ENCODE measurements at places on chromosomes 11 and 22.

- no peak for DNase-seq
These were observed 16.8 kb downstream of the PPIL2 start for GRCh38 chr22:21682385-21683175.

DNA sequence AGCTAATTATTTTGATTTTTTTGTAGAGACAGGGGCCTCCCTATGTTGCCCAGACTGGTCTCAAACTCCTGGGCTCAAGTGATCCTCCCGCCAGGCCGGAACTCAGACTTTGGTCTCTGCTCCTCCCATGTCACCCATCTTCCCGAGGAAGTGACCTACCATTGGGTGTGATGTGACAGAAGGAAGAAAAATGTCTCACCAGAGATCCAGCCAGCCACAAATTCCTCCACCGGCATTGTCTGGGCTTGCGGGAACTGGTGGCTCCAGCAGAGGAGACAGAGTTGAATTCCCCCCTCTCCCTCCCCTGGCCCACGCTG is 772 bp downstream of the SLC25A45 start:
- DNase-seq: no peak

- no peak for DNase-seq
These were observed 6.2 kb upstream of the FBLN1 start for GRCh38 chr22:45496451-45496941.

DNA sequence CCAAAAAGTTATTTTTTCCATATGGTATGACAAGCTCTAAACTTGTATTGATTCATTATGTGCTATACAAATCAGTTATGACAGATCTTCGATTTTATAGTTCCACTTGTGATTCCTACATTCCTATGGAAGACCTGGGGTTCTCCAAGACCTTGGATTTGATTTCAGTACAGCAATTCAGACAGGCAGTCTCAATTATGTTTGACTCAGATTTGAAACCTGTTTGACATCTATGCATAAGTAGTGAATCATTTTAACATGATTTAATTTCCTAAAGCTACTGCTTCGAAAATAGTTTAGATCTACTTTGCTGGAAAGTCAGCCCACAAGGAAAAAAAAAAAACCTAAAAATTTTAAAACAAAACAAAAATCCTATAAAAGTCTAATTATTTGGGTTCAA is 820.4 kb downstream of the LUZP2 start:
- DNase-seq: no peak

- DNase-seq: no peak
These were observed 48.7 kb downstream of the C22orf31 start for GRCh38 chr22:29012952-29013351.

DNA sequence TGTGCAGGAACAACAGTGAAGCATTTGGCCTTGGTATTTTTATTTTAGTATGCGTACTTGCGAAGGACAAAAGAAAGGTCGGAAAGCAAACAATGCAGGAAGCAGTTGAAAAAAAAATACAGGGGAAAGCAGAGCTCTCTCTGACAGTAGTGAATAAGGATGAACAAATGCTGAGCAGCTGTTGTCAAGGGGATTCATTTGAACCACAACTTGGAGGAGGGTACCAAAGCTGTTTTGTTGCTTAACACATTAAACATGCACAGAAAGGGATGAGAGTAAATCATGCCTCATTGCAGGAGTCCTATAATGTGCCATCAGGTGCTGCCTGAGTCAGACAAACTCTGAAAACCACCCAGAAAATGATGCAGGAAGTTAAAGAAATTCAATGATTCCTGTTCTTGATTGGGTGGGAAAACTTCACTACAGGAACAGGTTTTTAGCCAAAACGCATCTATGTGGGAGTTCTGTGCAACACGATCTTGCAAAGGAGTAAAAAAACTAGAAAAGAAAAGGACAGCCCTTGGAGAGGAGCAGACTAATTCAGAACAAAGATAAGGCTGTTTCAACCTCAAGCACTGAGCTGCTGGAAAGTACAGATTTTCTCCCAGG is 2113.5 kb downstream of the LRRC4C start:
- no peak for DNase-seq

DNA sequence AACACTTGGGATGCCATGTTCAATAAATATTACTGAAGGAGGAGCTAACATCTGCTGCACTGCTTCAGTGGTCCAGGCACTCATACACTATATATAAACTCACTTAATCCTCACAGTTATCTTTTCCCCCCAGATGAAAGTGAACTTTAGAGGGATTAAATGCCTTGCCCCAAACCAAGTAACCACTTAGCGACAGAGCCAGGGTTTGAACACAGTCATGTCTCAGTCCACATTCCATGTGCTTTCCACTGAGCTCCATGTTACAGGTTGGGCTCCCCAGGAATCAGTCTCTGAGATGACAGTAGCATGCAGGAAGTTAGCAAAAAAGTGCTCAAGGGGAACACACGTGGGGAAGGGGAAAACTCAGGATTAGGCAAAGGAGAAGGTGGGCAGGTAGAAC is 59.3 kb downstream of the ENDOD1 start:
- no peak for DNase-seq

DNA sequence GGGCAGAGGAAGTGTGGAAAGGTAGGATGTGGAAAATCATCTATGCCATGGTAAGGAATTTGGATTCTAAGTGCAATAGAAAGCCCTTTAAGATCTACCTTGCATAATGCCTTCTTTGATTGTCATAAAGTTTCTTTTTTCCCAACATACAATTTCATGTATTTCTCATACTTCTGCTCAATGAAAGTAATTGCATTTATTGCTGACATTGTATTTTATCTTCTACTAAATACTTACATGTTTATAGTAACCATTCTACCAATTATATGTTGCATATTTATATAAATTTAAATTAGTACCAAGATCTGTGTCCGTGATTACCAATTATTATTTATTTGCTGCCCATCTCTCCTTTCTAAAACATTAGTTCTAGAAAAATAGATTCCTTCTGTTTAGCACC is 114.8 kb downstream of the CNTN5 start:
- DNase-seq: no peak

DNA sequence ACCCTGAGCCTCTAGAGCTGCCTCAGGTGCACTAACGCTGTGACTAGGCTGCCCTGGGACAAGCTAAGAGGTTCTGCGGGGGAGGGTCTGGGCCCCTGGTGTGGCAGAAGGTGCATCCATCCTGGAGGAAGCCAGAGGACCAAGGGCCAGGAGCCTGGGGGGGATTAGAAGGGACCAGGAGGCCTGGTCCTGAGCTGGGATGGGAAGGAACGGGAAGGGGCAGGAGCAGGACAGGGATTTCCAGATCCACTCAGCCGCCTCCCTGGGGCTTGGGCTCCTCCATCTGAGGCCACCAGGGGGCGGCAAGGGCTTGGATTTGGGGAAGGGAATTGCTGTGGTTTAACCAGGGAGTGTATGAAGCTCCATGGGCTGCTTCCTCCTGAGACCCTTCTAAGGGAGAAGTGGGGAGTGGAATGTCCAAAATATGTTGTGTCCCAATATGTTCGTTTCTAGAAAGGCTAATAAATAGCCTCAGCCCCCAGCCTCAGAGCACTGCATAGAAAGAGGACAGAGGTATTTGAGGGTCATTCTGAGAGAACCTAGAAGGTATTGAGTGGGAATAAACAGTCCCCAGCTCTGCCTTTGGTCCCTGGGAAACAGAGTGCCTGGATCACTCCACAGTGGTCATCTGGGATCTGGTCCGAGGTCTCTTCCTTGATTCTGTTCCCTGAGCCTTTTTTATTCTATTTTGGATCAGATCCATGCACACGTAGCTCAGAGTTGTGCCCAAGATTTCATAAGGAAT is 17.4 kb upstream of the PRAME start:
- DNase-seq: no peak

GRCh38 chr11:66341502-66342126 is 3.3 kb downstream of the BRMS1 start:
- no peak for DNase-seq

DNA sequence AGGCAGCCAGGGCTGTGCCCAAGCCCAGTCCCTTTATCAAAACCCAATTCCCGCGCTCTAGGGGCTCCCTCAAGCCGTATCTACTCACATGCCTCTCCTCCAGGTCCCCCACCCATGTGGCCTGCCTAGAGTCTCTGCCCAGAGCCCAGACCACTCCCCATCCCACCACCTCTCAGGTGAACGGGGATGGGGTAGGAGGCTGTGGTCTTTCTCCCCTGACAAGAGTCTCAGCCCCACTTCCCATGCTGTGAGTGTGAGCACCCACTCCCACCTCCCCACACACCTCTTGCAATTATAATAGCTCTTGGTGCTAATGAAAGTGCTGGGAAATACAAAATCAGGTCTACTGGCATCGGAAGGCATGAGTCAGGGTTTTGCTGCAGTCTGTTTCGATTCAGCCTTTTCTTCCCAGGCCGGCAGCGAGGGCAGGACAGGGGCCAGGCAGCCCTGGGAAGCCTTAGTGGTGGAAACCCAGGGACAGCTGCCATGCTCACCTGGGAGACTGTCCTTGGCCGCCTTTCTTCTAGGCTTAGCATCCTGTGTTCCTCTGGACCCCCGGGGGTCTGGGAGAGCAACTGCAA is 16.7 kb upstream of the TMPRSS4 start:
- DNase-seq: no peak

- DNase-seq: no peak
These were observed 9.8 kb downstream of the CYP2R1 start for GRCh38 chr11:14882196-14882595.

- DNase-seq: no peak
These were observed 55.8 kb upstream of the CEP295 start for GRCh38 chr11:93605642-93606041.

GRCh38 chr11:120688163-120688562 is 176.6 kb downstream of the GRIK4 start:
- DNase-seq: no peak

GRCh38 chr11:124109377-124109776 is 5.9 kb upstream of the VWA5A start:
- no peak for DNase-seq

- DNase-seq: no peak
These were observed 183.2 kb upstream of the SESN3 start for GRCh38 chr11:95414217-95414616.

DNA sequence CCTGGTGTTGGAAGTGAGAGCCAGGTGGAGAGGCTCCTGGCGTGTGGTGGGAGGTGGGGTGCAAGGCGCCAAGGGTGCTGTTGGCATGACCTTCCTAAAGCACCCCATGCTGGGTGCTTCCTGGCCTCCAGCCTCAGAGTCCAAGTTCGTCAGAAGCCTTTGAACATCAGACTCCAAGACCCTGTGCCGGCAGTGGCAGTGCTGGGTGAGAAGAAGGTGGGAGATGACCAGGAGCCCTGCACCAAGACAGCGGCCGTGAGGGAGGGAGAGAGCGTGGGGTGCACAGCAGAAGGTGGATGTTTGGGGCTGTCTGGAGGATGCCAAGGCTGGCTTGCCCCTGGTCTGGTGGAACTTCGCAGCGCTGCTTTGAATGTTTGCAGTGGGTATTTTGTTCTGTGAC is 29.7 kb upstream of the PARVB start:
- DNase-seq: no peak

GRCh38 chr11:10498426-10499250 is 42.3 kb downstream of the RNF141 start:
- DNase-seq: no peak

- no peak for DNase-seq
These were observed 70.2 kb downstream of the DBX1 start for GRCh38 chr11:20089796-20090653.

GRCh38 chr11:45209000-45209879 is 62.8 kb downstream of the PRDM11 start:
- no peak for DNase-seq

DNA sequence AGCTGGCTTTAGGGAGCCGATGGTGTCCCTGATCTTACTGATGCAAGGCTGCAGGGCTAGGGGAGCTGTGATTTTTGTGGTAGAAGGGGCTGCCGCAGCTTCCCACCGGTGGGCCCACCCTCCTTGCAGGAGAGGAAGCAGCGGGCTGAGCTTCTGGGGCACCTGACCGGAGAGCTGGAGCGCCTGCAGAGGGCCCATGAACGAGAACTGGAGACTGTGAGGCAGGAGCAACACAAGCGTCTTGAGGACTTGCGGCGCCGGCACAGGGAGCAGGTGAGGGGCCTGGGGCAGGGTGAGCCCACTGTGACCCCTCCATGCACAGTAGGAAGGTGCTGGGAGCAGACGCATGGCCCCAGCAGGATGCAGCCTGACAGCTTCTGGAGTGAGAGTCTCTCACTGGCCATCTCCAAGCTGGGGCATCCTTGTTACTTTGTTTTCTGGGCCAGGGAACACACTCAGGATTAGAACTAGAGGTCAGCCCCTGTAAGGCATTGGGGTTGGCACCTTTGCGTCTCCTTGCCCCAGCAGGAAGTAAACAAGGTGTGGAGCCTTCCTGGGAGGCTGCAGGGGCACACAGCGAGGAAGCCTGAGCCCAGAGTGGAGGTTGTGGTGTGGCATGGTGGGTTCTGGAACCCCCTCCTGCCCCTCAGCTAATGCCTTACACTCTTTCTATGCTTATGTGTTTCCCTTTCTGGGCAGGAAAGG is 66.7 kb downstream of the CEP164 start:
- no peak for DNase-seq

- no peak for DNase-seq
These were observed 64.9 kb upstream of the PAX6 start for GRCh38 chr11:31875866-31876560.

GRCh38 chr22:39994041-39994565 is 651 bp upstream of the FAM83F start:
- peak; percentile 24 for DNase-seq

DNA sequence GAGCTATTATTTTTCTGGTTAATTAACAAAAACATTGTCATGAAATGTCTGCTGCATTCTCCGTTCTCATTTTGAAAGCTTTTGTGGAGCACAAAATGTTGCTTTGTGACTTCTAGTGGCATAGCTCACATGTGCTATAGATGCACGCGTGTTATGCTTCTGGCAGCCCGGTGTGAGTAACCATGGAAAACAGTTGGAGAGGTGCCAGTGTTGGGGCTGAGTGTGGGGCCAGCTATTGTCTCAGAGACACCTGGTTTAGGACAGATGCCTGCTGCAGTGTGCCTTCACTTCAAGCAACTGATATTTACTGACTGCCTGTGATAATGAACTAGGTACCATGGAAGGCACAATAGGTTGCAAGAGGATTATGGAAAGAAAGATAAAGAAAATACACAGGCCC is 760.6 kb downstream of the NTM start:
- DNase-seq: no peak

- DNase-seq: no peak
These were observed 3.4 kb downstream of the TYR start for GRCh38 chr11:89181111-89181510.

DNA sequence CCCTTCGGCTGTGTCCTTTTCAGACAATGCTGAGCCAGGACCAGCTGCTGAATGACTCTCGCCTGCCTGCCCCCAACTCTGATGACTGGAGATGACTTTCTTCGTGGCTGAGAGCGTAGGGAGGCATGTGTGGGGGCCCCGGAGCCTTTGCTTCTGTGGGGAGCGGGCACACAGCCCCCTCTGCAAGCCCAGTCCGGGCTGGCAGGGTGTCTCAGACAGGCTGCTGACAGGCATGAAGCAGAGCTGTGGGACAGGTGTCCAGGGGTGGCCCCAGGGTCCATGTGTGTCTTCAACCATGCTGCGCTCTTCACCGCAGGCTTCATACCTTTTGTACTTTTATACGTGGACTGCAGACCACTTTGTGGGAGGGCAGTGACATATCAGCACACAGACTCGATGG is 16.6 kb downstream of the CYB5R2 start:
- no peak for DNase-seq

GRCh38 chr11:116693102-116693570 is 79.7 kb downstream of the BUD13 start:
- DNase-seq: no peak
